Activated T-helper 1 cell treated with anti-CD3 and anti-CD28 coated beads, Interleukin-12 subunit alpha, Interleukin-12 subunit beta, Interleukin-2, Interleukin-4 antibody, amounts not matched to agents 30 ng/mL and 10 ng/mL and 1 ng/mL, durations not matched to agents 14 hours and 24 hours and 36 hours (primary cell): ENCODE measurements at places on chromosomes 4 and X. TPM values are rescaled to one million over a fixed set of nuclear protein-coding genes. Genes with fewer than 3 reads are reported as not detected.

ENPP6 gene
- total RNA-seq, result 2.5 and 3.4 TPM in 2 replicates

LIMCH1 gene
- total RNA-seq, result not detected in 2 replicates

GIMD1 gene
- total RNA-seq, result not detected in 2 replicates

SERTM2 gene
- total RNA-seq, result not detected in 2 replicates

GLRA3 gene
- not detected in 2 replicates for total RNA-seq

PNMA3 gene
- 0.67 and 0.88 TPM in 2 replicates for total RNA-seq

DNA sequence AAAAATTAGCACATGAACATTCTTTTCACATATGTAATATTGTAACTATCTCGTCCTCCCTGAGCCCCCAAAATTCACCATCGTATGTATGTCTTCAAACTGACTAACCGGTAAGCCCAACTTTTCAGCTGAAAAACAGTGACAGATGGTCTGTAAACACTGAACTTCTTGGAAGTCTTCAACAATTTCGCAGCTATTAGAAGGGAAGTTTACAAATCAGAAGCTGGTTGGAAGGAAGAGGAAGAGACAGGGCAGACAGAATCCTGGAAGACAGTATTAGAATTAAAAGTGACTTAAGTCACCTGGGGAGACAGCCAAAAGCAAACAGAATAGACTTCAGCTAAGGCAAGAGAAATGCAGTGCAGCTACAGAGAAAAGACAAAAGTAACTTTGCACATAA lies 858.4 kb downstream of the ADGRL3 start:
- no peak overlapping the region for H3K27ac ChIP-seq
- H3K27me3 ChIP-seq, result no peaks in the 10 kb centered on the region
- H3K4me3 ChIP-seq, result no peak overlapping the region
- DNase-seq, result no peak
- H3K4me1 ChIP-seq, result no peaks in the 10 kb centered on the region

DNA sequence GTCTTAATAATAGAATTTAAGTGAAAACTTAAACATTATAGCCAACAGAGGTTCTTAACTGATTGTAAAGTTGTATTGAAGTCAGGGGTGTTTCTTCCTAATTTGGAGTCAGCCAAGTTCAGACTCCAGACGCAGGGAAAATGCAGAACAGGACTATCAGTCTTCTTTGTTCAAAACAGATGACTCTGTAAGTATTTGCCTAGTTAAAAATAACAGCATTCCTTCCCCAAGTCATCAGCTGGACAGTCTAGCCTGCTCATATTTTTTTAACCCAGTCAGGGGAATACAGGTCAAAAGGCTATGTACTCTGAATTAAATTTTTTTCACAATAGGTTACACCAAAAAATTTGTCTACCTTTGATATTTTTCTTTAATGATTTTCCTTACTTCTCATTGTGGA lies 73.8 kb upstream of the DCLK2 start:
- H3K27ac ChIP-seq, result no peak overlapping the region
- no peak overlapping the region for H3K4me3 ChIP-seq
- no peaks in the 10 kb centered on the region for H3K36me3 ChIP-seq
- no peak for DNase-seq
- peaks cover 16% of the 10 kb centered on the region for H3K27me3 ChIP-seq

GRCh38 chr4:147085781-147086180 lies 140.1 kb upstream of the TTC29 start:
- no peak overlapping the region for H3K27ac ChIP-seq
- H3K4me3 ChIP-seq, result no peak overlapping the region
- H3K4me1 ChIP-seq, result no peaks in the 10 kb centered on the region
- H3K27me3 ChIP-seq, result peaks cover 2% of the 10 kb centered on the region

GRCh38 chr4:70225824-70226223 lies at the start of gene FDCSP:
Gene FDCSP (plus strand): TSS chr4:70226124. CDS start chr4:70231195, 5,071 bp downstream.
- no peak within 1 kb of the TSS for H3K4me3 ChIP-seq
- H3K27me3 ChIP-seq, result no peaks in the 10 kb centered on the region
- no peak within 1 kb of the TSS for H3K27ac ChIP-seq
- no peaks in the 10 kb centered on the region for H3K36me3 ChIP-seq
- no peak for DNase-seq
- no peaks in the 10 kb centered on the region for H3K4me1 ChIP-seq

DNA sequence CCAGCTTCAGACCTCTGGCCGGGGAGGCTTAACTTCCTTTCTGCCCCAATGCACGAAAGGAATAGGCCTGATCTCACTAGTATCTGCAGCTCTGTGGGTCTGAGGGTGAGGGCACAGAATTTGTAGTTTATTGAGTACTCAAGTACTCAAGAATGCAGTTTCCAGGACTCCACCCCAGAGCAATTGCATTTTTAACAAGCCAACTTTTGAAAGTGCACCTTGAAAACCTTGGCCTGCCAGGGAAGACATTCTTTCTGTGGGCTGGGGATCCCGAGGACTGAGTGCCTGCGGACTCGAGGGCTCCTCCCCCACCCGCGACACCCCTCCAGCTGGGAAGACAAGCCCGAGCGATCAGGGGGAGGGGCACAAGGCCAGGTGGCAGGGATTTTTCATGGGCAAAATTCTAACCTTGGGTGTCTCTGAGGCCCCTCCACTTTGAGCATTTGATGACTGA lies 22.4 kb downstream of the RS1 start:
- H3K4me3 ChIP-seq, result no peak overlapping the region
- no peaks in the 10 kb centered on the region for H3K4me1 ChIP-seq
- no peaks in the 10 kb centered on the region for H3K36me3 ChIP-seq
- H3K27ac ChIP-seq, result no peak overlapping the region

DNA sequence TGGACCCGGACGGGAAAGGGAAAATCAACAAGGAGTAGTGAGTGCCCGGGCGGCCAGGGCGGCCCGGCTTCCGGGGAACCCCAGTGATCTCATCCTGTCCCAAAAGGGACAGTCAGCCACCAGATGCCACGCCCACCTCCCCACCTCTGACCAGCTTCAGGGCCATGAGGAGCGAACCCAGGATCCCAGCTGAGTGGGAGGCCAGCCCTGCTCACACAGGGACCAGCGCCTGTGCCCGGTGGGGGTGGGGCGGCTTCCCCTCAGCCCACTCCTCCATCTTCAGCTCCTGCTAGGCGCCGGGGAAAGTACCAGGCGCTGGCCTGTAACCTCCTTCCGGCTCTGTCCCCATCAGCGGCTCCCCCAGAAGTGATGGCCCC lies 6.2 kb downstream of the MYL5 start:
- H3K4me1 ChIP-seq, result no peaks in the 10 kb centered on the region
- H3K27ac ChIP-seq, result no peak overlapping the region
- no peaks in the 10 kb centered on the region for H3K36me3 ChIP-seq

DNA sequence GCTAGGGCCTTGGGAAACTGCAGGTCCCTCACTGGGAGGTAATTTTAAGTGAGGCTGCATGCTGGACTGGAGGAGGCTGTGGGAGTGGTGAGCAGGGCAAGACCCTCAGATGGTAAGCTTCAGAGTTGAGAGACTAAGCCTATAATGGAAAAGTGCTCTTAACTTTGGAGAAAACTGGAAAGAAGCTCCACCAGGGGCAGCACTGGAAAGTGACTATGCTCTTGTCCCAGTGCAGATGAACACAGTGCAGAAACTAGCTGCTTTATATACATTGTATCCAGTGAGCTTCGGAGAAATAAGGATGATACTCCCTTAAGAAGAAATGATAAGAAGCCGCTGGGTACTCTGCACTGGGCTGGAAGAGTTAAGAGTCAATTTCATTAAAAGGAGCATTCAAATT lies 3.2 kb upstream of the MAGEB2 start:
- no peaks in the 10 kb centered on the region for H3K4me1 ChIP-seq
- H3K27me3 ChIP-seq, result no peaks in the 10 kb centered on the region
- H3K27ac ChIP-seq, result no peak overlapping the region

DNA sequence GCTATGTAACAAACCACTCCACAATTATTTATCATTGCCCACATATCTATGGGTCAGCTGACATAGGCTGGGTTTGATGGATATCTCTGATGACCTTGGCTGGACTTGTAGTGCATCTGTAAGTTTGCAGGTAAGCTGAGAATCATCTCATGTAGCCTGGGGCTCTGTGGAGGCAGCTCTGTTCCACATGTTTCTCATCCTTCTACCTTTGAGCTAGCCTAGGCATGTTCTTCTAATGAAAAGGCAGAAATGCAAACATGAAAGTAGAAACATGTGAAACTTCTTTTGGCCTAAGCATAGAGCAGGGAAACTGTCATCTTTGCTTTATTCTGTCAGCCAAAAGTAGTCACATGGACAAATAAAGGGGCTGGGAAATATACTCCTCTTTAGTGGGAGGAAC lies 18.2 kb downstream of the MRPL1 start:
- DNase-seq, result no peak
- H3K27ac ChIP-seq, result no peak overlapping the region
- H3K4me3 ChIP-seq, result no peak overlapping the region
- H3K36me3 ChIP-seq, result peaks cover 35% of the 10 kb centered on the region

DNA sequence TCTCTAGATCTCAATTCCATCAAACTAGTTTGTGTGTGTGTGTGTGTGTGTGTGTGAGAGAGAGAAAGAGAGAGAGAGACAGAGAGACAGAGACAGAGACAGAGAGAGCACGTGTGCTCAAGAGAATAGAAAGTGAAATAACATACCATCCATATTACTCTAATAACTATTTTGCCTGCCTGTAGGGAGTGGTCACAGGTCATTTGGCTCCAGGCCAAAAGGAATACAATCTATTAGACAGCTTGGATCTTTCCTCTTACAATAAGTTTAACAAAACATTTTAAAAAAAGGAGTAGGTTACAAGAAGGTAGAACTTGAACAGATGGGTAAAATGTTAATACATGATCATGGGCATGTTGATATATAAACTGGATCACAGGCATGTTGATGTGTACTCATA lies 76.2 kb downstream of the COL4A6 start:
- H3K27me3 ChIP-seq, result no peaks in the 10 kb centered on the region
- H3K27ac ChIP-seq, result no peak overlapping the region
- H3K36me3 ChIP-seq, result no peaks in the 10 kb centered on the region
- H3K4me1 ChIP-seq, result no peaks in the 10 kb centered on the region
